CD4-positive, alpha-beta memory T cell (primary cell): ENCODE measurements at places on chromosomes 1 and 21.
A peak's percentile ranks its signal among the peaks of the same experiment; 100 is the strongest.

DNA sequence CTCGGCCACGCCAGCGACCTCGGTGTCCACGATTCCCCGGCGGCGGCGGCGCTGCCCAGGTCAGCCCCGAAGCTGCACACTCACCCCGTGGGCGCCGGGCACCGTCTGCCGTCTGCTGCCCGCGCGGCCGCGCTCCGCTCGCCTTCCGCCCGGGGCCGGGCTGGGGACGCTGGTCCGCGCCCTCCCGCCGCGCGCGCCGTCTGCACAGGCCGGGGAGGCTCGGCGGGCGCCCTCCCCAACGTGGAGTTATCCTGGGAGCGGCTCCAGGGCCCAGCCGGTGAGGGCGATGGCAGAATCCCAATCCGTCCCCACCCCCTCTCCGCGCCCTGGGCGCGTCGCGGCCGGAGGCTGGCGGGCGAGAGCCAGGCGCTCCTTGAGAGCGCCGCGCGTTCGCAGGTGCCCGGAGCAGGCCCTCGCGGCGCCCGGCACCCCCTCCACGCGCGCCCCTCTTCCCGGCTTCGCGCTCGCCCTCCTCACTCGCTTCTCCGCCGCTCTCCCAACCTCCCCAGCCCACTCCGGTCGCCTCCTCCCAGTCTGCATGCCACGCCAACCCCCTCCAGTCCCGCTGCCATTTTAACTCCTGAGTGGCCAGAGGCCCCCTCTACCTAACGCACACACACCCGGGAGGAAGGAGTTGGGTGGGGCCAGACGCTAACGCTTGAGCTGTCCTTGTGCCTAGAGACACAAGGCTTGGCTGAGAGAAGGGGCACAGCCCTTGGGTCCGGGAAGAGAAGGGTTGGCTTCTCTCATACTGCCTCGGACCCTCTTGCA lies at the start of gene LRRN2:
Gene LRRN2 (minus strand): TSS at position 503 of the 771 bp plus-strand sequence. CDS start 65,746 bp downstream, outside the sequence.
- DNase-seq: no peak

DNA sequence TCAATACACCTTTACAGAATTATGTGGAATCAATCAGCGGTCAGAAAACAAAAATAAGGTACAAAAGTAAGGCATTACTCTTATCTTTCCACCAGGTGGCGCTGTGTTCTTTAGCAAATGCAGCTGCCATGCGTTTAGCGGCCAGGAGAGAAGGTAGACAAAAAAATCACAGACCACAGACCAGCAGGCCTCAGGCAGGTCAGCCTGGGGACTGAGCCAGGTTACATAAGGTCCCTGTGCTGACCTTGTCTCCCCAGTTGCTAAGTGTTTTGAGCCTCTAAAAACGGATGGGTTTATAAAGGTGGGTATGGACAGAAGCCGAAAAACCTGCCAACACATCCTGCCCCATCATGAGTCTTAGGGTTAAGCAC lies 2.8 kb downstream of the RGS16 start:
- DNase-seq: peak; percentile 77

- DNase-seq: peak; percentile 24
These were observed 40.1 kb upstream of the HMCN1 start for GRCh38 chr1:185694081-185694480.

DNA sequence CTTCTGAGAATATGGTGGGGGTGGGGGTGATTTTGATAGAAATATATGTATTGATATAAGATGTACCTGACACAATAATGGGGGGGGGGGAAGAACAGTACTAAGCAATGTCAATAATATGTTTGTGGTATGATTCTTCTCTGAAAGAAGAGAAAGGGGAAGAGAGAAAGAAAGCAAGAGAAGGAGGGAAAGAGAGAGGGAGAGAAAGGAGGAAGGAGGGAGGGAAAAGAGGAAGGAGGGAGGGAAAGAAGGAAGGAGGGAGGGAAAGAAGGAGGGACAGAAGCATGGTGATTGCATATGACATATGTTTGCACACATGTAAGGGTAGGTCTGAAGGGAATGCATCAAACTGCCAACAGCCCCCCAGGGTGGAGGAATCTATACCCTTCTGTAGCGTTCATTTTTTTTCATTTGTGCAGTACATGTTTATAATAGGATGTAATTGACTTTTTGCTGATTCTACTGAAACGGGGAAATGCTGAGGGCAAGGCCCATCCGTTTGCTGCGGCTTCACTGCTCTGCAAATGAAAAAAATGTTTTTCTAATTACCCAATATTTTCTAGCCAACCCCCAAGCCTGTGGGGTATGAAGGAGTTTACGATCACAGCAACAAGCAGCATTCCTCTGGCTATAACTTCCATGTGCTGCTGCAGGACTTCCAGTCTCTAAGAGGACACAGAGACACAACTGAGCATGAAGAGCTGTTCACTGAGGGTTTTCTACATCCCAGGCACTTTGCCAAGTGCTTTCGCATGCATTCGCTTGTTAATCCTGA lies 119.3 kb upstream of the ZC3H12A start:
- no peak for DNase-seq

DNA sequence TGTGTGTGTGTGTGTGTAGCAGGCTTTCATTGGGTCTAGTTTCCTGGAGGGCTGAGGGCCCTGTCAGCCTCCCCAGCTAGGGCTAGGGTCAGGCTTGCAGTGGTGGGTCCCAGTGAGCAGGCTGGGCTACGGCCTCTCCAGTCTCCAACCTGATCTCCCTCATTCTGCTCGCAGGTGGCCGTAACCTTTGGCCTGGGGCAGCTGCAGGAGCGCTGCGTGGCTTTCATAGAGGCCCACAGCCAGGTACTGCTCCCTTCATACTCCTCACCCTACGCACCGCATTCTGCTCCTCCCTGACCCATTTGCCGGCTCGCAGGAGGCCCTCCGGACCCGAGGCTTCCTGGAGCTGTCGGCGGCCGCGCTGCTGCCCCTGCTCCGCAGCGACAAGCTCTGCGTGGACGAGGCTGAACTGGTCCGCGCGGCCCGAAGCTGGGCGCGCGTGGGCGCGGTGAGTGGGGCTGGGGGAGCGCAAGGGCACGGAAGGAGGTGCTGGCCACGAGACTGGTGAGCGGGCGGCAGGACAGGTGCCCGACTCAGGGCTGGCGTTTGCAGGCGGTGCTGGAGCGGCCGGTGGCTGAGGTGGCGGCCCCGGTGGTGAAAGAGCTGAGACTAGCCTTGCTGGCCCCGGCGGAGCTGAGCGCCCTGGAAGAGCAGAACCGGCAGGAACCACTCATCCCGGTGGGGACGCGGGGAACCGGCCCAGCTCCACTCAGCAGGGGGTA lies 4.7 kb downstream of the BTBD19 start:
- DNase-seq: no peak

DNA sequence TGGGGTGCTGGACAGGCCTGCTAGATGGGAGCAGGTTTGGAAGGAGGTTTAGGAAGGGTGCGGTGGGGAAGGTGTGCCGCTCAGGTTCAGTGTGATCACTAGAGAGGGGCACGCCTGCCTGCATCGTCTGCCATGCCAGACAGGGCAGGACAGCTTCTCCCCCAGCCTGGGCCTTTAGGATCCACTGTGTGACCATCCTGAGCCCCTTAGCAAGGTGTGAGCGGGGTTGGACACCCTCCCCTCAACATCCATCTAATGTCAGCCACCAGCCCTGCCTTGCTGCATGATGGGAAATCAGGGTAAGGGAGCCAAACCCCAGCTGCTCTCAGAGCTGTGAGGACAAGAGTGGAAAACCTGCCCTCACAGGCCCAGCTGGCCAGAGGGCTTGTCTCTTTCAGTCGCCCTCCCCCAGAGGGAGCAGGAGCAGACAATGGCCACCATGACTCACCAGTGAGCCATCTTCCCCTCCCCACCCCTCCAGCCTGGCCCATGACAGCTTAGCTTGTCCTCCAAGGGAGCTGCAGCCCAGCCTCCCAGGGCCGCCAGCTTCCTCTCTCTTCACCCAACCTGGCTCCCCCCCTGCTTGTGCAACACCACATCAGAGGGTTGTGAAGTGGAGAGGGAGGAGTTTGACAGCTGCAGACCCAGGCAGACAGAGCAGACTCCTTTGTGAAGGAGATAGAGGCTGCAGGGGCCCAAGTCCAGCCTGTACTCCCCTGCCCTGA lies 37.0 kb downstream of the NUAK2 start:
- peak; percentile 88 for DNase-seq

DNA sequence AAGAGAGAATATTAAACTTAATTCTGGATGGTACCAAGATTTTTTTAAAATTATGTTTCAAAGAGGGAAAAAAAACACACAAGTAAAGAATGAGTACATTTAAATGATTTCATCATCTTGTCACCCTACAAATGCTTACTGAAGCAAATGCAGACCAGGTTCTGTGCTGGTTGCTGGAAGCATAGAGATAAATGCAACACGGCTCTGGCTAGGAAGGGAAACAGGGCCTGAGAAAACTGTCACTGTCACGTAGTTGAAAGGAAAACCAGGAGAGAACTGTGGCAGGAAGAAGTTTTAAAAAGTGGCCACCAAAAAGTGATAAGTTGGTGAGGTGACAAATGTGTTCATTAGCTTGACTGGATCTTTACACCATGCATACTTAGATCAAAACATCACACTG lies 336.9 kb upstream of the NFIA start:
- DNase-seq: no peak

- no peak for DNase-seq
These were observed 21.6 kb downstream of the ROR1 start for GRCh38 chr1:63795455-63795854.
